ENCODE measurements at places on chromosomes 1 and 21.
A peak's percentile ranks its signal among the peaks of the same experiment; 100 is the strongest.

DNA sequence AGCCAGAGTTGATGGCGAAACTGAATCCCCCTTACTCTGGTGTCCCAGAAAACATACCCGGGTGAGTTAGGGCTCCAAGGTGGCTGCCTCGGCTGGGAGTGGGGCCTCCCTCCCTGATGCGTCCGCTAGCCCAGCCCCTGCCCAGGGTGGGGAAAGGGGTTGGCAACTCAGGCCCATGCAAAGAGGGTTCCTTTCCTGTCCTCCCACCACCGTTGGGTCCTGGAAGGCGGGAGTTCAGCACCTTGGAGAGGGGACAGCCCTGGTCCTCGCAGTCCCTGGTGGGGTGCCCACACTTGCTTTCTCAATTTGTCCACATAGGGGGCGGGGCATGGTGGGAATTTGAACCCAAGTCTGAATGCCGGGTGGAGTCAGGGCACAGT lies 6.1 kb downstream of the SRM start:
- peak; percentile 26 for DNase-seq

GRCh38 chr1:179952186-179952585 lies 2.4 kb upstream of the CEP350 start:
- DNase-seq: no peak

GRCh38 chr21:42534421-42535378 lies 21.0 kb downstream of the SLC37A1 start:
- no peak for DNase-seq

DNA sequence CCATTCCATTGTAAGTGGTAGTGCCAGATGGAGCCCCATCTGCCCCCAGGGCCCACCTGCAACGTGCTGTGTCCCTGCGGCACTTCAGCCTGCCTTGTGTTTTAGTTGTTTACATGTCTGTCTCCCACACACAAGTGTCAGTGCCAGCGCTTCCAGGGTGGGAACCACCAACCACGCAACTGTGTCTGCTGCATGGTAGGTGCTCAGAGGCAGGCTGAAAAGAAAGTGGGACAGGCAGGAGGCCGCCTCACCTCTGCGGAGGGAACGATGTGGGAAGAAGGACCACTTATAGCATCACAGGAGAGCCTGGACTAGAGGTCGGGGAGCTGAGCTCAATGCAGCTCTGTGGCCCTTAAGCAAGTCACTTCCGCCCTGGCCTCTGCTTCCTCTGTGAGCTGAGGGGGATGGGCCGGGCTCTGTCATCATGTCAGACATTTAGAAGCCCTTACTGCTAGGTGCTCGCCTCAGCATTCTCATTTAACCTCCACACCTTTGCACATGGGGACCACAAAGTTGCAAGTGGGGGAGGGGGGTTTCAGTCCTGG lies 17.9 kb downstream of the SLC9A1 start:
- DNase-seq: peak; percentile 95

DNA sequence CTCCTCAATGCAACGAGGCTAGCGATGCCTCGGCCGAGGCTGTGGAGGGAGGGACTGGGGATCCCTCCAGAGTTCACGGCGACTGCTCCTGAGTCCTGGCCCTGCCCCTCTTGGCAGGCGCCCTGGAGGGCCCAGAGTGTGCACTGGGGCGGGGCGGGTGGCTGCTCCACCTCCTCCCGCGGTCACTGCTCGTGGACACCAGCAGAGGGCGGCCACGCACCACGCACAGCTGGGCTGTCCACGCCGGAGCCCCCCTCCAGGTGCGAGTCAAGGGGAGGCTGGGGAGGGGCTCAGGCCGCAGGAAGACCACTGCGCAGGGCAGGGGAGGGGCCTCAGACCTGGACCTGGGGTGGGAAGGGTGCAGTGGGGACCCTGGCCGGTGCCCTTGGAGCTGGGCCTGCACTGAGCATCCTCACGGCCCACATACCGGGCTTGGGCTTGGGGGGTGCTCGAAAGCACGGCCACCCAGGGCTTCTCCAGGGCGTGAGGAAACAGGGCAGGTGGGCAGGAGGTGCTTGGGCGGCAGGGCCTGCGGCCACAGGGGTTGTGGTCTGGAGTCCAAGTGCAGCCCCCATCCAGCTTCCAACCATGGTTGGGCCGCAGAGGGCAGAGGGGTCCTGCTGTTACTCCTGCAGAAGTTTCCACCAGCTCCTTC lies 20.6 kb upstream of the TTC34 start:
- DNase-seq: peak; percentile 49

- DNase-seq: no peak
These were observed 481 bp upstream of the SLAMF1 start for GRCh38 chr1:160647329-160647720.

DNA sequence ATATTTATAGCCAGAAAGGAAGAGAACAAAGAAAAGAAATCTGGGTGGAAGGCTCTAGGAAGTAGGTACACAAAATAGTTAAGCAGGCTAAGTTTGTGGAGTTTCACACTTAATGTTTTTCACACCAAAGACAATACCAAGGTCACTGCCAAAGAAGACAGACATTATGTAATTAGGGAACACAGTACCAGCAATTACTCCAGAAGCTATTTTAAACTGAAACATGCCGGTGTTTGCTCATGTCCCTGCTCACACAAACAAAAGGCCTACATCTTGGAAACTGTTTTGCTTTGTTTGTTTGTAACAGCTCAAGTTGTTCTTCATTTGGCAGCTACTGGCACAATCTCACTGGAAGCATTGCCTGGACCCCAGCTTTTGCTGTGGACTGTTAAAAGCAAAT lies 88.5 kb upstream of the DAB1 start:
- no peak for DNase-seq

- DNase-seq: peak; percentile 83
These were observed 334 bp downstream of the PRDM15 start for GRCh38 chr21:41878831-41879189.

DNA sequence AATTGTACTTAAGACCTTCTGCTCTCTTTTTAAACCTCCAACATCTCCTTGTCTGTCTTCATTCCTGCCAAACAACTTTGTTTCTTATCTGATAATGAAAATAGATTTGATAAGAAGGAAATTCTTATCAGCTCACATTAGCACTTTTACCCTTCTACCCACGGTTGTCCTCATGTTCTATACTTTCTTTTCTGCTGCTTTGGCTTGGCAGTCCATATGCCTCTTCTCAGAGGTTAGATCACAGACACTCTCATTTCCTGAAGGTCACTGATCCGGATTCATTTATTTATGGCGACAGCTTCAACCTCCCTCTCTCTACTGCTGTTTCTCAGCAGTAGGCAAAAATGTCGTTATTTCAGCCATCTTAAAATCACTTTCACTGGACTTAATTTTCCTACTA lies 2015.8 kb downstream of the NCAM2 start:
- DNase-seq: no peak

GRCh38 chr1:40266786-40267535 lies 8.9 kb downstream of the ZMPSTE24 start:
- no peak for DNase-seq

GRCh38 chr1:216221260-216221700 lies 202.0 kb downstream of the USH2A start:
- DNase-seq: peak; percentile 23

DNA sequence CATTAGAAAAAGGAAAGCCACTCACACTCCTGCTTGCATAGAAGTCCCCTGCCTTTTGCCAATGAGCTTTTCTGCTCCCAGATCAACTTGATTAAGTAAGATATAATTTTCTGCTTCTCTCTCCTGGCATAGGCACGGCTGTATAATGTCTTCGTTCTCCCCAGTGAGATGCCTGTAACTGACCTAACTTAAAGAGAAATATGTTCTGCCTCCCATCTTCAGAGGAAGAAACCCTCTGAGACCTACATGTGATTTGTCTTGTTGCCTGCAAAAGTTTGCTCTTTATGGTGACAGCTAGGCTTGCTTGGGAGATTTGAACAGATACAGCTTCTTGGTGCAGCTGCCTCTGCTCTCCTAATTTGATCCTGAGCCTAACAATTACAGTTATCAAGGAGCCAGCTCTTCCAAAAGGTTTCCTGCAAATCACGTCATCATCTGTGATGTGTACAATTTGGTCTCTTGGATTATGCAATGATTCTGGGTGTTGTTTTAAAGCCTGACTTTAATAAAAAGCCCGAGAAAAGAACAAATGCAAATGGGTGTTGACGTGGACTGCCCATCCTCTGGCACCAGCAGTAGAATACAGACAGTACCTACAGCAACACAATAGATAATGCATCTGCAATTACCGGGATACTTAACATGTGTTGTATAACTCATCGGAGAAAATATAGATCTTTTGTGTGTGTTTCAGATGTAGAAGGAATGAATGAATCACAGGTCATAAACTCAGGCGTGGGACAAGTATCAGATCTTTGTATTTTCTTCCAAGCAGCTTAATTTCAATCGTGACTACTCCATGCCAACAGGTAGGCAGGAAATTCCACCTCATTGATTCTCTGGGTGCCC lies 76.2 kb upstream of the KAZN start:
- DNase-seq: no peak

DNA sequence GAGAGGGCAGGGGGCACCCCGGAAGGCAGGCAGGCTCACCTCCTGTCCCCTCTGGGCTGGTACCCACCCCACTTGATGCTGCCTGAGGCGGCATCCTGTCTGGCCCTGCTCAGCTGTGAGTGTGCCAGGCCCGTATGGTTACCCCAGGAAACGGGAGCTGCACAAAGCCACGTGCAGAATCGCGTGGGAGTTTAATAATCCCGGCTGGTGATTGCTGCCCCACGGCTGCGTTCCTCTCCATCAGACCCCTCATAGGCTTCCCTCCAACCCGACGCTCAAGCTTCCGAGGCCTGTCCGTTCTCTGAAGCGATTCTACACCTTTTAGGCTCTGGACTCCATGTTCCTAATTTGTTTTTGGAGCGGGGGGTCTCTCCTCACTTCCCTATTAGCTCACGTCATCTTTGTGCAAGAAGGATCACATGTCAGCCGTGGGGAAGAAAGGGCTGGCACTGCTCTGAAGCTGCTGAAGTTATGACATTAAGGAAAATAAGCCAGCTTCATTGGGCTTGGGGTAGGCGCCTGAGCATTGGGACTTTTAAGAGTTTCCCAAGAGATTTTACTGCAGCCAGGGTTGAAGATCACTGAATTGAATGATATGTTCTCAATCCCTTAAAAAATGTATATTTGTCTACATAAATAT lies 1.1 kb upstream of the B3GALT5 start:
- no peak for DNase-seq

GRCh38 chr1:13921190-13921589 lies 221.2 kb downstream of the PRDM2 start:
- no peak for DNase-seq

DNA sequence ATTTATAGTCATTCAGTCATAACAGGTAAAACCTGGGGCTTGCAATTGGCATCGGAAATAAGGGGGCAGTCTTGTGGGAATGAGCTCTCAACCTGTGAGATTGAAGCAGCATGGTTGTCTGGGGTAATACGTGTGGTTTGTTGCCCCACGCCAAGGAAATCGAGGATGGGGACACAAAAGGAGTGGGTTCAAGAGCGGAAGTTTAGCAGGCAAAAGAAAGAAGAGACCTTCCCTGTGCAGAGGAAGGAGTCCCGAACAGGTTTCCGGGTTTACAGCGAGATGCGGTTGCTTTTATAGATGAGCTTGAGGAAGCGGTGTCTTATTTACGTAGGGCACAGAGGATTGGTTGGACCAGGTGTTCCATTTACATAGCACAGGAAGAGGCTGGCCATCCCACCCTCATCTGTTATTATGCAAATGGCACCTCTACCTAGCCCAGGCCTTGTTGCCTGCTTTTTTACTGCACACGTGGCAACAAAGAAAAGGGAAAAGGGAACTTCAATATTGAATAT lies 37.3 kb downstream of the IFNAR1 start:
- DNase-seq: peak; percentile 75

GRCh38 chr1:228013935-228014930 lies 7.4 kb downstream of the WNT3A start:
- no peak for DNase-seq

- no peak for DNase-seq
These were observed 402.9 kb downstream of the TGFB2 start for GRCh38 chr1:218748071-218748470.

DNA sequence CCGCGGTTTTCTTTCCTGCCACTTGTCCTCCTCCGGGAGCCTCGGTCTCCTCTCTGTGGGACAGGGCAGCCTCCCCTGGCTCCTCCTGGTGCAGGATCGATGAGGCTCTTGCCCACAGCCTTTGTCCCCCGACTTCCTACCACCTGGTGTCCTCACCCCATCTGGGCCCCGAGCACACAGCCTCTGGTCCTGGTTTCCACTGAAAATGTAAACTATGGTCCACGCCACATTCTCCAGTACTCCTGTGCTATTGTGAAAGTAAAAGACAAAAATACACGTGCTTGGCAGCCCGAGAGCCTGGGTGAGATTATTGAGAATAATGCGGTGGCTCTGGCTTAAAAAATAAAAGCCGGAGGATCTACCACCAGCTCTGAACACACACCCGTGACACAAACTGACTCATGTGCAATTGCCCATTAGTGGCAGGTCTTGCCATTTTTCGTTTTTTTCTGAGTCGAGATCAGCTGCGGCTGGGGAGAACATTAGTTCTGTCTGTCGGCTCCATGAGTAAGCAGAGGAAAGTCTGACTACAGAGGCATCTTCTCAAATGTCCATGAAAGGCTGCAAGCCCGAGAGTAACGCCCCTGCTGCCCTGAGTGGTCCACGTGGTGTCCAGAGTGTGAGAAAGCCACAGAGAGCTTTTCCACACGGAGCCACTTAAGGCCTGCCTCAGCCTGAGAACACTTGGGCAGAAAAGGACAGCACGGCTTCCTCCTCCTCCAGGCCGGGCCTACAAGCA lies 5.7 kb upstream of the COL6A2 start:
- DNase-seq: no peak

DNA sequence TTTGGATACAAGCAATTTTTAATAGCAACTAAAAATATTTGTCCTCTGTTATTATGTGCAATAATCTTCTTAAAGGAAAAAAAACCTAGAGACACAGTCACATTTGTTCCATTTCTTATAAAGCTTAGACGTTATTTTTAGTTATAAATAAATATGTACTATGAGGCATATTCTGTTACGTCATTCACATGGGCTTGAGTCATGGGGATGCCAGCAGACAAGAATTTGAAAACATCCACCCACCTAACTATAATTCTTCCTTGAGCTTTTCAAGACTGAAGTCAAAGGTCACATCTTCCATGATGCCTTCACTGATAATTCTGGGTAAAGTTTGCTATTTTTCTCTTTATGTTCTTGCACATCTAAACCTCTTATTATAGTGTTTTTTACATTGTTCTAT lies 268.8 kb downstream of the KCTD3 start:
- no peak for DNase-seq

- no peak for DNase-seq
These were observed 53.9 kb upstream of the NADK start for GRCh38 chr1:1832166-1832565.

- no peak for DNase-seq
These were observed 18.3 kb downstream of the DEGS1 start for GRCh38 chr1:224201383-224201782.

DNA sequence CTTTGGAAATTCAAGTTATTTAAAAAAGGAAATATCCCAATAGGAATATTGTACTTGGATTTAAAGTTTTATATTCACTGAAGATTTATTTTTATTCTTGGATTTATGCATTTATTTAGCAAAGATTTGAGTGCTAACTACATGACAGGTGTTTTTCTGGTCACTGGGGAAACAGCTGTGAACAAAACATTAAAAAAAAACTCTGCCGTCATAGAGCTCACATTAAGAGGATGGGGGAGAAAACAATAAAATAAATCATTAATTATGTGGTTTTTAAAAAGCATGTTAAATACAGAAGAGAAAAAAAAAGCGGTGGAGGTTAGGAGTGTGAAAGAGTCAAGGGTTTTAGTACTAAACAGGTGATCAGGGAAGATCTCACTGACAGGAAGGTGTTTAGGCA lies 149.9 kb downstream of the GALNT2 start:
- DNase-seq: no peak
